ENCODE measurements at places on chromosomes 1 and 21.

- DNase-seq, result no peak
Measured at GRCh38 chr21:33206771-33207281, 22.9 kb upstream of the IFNAR2 start.

- no peak for DNase-seq
Measured at GRCh38 chr1:153485863-153486262, 25.4 kb upstream of the S100A7 start.

- DNase-seq, result no peak
Measured at GRCh38 chr1:21229246-21230000, 52.7 kb upstream of the EIF4G3 start.

DNA sequence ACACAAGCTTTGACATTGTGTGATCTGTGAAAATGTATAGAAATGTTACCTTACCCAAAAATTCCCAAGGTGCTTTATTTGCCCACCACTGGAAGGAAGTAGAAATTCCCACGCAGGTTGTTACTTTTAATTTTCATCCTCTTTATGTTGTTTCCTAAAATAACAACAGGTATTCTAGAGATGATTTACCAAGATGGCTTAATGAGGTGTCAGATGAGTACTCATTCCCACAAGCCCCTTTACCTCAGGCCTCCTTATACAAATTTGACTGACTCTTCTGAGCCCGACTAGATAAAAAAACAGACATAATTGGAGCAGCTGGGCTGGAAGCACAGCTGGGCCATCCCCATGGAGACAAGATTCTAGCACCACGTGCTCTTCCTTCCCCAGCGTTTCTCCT is 114.6 kb downstream of the LIPI start:
- no peak for DNase-seq

DNA sequence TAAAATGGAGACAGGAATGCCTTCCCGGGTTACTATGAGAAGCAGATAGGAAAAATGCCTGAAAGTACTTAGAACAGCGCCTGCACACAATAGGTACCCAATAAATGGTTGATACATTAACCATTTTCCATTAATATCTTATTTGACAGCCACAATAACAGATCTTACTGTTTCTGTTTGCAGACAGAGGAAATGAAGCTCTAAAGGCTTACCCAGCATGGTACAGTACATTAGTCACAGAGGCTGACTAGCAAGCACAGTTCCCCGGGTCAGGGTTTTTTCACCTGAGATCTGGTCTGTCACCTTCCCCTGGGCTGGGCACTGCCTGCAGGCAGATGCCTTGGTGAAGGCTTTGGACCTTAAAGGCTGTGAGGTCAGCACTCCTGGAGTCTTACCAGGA is 2.9 kb downstream of the TRIM63 start:
- no peak for DNase-seq

DNA sequence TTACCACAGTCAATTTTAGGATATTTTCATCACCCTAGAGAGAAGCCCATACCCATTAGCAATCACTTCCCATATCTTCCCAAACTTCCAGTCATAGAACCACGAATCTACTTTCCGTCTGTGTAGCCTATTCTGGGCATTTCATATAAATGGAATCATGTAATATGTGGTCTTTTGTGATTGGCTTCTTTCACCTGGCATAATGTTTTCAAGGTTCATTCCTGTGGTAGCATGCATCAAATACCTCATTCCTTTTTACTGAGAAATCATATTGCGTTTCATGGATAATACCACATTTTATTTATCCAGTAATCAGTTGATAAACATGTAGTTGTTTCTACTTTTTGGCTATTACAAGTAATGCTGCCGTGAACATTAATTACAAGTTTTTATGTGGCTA is 21.5 kb downstream of the DESI2 start:
- no peak for DNase-seq

DNA sequence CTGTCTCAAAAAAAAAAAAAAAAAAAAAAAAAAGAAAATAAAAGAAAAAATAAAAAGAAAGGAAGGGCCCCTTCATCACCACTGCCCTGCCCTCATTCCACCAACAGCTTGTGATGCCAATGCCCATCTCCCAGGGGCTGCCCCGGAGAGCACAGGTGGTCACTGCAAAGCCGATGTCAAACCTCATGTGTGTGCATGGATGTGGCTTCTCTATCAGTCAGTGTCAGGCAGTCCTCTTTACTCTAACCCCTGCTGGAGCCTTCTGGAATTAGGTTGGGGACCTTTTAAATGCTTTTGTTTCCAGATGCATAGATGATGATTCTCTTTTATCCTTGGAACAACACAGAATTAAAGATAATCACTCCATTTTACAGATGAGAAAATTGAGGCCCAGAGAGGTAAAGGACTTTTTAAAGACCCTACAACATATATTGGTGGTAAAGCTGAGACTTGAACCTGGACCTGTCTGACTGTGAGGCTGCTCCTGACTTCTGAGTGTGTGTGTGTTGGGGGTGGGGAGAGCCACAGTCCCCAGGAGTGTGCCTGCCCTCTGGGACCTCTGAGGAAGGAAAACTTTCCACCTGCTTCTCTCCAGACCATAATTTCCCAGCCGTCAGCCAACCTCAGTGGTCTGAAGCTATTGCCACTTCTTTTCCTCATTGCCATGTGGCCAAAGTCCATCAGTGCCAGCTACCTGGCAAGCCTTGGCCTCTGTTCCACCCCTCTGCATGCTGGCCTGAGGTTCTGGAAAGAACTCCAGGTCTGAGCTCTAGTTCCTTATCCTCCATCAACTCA is 3.0 kb upstream of the TMEM54 start:
- DNase-seq, result no peak

DNA sequence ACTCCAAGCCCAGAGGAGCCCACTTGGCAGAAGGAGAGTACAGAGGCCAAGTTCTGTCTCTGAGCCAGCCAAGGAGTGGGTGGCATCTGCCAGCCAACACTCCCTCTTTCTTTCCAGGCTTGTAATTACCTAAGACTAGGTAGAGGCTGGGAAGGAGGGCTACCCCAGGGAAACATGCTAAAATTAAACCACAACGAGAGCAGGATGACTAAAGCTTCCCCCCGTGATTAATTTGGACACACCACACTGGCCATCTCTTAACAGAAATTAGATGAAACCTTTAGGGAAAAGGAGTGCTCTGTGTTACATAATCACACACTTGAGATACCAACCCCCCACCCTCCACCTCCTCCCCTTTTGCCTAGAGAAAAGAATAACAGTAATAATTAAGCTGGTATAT is 102.1 kb upstream of the ZC3H12A start:
- DNase-seq, result no peak

DNA sequence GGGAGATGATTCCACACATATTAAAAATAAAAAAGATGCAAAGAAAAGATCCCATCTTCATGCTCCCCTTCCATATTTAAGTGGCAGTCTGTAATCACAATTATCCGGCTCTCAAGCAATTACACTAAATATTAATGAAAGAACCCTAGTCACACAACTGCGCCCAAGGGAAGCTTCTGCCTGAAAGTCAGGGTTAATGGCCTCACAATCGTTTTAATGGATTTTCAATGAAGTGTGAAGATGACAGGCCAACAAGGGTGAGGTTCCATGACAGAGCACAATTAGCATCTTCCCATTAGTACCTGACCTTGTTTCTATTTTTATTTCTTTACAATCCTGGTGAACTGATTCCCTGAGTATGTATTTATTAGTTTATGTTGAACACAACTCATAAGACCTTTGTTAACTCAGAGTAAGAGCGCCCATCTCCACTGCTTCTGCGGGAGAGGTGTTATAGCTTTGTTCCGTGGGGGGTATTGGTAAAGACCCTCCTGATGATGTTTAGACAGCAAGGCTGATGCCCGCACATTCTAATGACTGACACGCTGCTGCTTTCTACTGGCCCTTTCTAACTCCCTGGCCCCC is 80.9 kb downstream of the IER5 start:
- DNase-seq, result no peak

- DNase-seq, result no peak
Measured at GRCh38 chr1:186762653-186763052, 66.1 kb upstream of the PLA2G4A start.

GRCh38 chr1:214967865-214968575 is 114.5 kb upstream of the KCNK2 start:
- DNase-seq, result no peak

DNA sequence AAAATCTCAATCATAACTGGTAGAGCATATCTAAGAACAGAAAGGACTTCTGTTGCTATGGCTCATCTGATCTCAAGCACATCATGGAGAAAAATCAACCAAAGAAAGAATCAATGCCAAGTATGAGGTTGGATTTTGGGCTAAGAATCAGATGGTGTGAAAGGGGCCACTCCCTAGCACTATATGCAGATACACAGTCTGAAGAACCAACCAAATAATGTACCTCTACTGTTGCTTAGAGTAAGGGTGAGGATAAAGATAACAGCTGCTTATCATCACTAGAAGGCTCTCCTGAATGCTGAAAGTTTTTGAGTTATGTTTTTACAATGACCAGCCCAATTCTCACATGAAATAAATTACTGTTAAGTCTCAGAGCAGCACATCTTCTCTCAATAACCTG is 35.6 kb downstream of the ST7L start:
- no peak for DNase-seq

- no peak for DNase-seq
Measured at GRCh38 chr21:35135481-35135880, 86.4 kb upstream of the RUNX1 start.

DNA sequence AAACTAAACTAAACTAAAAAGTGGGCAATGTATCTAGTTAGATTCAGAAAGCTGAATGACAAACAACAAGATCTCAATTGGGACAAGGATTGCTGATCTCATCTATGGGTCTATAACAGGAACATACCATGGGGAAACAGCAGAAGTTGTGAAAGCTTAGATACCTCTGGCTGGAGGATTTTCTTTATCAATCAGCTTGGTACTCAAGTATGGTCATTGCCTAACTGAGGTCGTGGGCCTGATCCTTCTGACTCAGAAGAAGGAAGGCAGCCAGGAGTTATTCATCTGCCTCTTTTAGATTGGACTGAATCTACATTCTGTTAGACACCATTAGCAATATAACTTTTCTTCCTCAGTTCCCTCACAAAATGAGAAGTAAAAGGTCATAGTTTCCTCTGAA is 39.7 kb downstream of the DNTTIP2 start:
- no peak for DNase-seq

- no peak for DNase-seq
Measured at GRCh38 chr1:36565576-36566501, 83.1 kb upstream of the CSF3R start.

- DNase-seq, result no peak
Measured at GRCh38 chr1:15640667-15641066, 23.4 kb downstream of the DDI2 start.

DNA sequence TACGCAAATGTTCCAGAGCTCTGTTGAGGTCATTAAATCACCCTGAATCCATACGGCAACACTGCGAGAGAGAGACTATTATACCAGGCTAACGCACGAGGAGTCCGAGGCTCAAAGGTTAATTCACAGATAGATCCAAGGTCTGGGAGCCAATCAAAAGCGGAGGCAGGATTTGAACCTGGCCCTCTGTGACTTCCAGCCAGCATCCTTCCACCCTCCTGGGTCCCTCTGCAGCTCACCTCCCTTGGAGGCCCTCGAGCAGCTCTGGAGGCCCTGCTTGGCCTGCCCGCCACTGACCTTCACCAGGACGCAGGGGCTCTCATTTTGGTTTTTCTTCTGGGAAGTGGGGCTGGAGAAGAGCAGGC is 42.1 kb downstream of the KIAA1614 start:
- DNase-seq, result no peak

DNA sequence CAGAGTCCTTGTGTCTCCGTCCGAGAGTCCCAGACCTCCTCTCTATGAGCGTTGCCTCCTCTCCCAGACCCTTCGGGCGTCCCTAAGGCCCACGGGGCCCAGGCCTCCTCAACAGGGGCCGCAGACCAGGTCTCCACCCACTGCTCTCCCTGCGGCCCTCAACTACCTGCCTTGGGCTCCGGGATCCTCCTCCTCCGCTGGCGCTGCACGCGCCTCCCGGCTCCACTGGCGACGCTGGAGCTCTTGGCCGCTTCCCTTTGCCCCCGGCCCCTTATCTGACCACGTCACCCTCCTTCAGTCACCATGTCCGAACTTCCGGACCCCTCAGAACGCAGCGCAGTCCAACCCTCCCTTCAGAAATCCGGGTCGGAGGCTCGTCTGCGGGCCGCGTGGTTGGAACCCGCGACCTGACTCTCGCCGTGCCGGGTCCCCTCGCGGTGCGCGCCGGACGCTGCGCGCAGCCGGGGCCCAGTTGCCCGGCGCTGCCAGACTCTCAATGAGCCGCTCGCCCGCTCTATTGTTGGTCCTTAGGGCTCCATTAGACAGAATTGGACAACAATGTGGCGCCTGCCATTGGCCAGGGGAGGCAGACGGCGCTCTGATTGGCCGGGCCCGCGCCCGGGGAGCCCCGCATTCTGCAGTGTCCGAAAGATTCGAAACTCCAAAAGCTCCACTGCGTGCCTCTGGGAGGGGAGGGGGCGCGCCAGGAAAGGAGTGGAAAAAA is at the start of gene DMRTA2:
DMRTA2 (minus strand) TSS at position 498 of the 724 bp plus-strand sequence. CDS start 1,907 bp downstream, outside the sequence.
- DNase-seq, result no peak

- no peak for DNase-seq
Measured at GRCh38 chr1:177849579-177850290, 120.1 kb downstream of the SEC16B start.

DNA sequence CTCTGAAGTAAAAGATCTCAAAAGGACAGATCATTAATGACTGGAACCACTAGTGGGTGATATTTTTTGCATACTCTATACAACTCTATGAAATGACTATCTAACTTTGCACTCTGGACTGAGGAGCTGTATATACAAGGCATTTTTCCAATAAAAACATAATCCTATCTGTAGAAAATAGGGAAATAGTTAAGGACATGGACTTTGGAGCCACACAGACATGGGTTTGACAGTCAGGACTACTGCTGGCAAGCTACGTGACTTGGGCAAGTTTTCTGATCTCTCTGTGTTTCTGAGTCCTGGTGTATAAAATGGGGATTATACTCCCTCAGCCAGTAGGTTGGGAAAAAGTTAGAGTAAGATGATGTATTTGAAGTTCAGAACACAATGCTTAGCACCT is 20.9 kb upstream of the HSD3B2 start:
- DNase-seq, result no peak

- no peak for DNase-seq
Measured at GRCh38 chr1:63884486-63884885, 110.7 kb downstream of the ROR1 start.

DNA sequence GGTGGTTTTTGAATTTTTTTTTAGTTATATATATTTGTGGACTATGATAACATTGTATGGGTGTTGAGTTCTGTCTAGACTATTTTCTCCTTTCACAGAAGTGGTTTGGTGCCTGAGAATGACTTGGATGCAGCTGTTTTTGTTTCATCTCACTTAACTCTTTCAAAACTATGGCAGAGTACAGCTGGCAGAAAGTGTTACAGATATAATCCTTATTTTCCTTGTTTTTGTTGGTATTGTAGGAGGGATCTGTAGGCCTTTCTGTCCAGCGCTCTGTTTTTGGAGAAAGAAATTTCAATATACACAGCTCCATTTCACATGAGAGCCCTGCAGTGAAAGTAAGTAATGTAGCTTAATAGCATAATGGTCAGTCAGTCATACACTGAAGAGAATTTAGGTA is 13.1 kb downstream of the CDC7 start:
- DNase-seq, result no peak

All from stimulated activated CD4-positive, alpha-beta T cell treated with anti-CD3 and anti-CD28 coated beads, Interleukin-4, amount 100 ng/mL, for 1 hour (primary cell).